ENCODE measurements at places on chromosomes 2 and 18.

DNA sequence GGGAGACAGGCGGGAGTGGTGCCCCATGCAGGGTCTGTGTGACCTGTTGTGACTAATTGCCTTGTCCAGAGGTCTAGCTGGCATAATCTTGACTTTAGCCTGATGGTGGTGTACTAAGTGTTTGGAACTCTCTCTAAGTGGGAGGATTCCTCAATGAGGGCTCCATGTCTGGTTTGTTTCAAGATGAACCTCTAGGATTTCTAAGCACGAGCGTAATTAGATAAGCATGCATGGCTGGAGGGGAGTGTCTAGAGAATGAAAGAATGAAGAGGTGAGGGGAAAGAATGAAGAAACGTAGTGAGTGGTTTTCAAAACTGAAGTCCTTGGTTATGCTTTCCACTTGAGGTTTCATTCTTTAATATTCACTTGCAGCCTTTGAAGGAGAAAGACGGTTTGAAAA lies 833.2 kb upstream of the GYPC start:
- DNase-seq: no peak

DNA sequence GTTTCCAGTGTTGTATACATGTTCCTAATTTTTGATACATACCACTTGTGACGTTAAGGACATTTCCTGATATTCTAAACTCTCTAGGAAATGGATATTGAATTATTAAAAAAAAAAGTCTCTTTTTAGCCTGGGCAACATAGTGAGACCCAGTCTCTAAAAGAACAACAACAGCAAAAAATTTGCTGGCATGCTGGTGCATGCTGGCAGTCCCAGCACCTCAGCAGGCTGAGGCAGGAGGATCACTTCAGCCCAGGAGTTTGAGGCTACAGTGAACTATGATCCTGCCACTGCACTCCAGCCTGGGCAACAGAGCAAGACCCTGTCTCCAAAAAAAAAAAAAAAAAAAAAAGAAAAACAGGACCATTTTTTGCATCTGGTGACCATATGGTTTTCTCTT lies 10.5 kb upstream of the PPP4R3B start:
- DNase-seq: no peak

- DNase-seq: no peak
Measured at GRCh38 chr18:26421503-26421902, 126.8 kb downstream of the KCTD1 start.

- no peak for DNase-seq
Measured at GRCh38 chr2:215355801-215356200, 43.9 kb downstream of the ATIC start.

DNA sequence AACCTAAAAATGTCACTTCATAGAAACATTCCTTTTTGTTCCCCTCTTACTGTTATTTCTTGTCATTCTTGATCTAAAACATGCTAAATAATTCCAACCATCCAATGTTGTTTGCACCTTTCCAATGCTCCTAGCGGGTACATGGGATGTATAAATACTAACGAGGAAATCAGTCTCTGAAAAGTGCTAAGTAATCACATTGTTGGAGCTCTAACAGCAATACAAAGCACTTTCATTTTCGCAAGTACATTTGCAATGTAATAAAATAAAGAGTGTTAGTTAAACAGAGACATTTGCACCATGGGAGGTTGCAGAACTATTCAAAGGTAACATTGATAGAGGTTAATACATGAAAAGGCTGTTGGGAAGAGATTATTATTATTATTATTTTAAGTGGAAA lies 286.2 kb upstream of the ACVR2A start:
- DNase-seq: no peak

DNA sequence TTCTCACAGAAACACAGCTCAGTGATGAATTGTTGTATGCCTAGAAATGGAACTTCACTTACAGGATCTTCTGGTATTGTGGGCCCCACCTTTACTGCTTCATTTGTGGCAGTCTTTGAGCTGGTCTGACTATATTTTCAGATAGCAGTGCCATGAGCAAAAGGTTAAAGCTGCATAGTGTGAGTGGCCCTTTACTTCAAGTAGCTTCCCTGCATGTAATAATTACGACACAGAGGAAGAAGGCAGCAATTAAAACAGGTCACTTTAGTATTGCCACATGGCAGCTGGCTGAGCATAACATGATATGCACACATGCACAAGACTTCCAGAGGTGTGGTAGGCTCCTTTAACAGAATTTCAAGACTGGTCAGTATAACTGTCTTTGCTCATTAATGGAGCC lies 426.3 kb upstream of the ZEB2 start:
- no peak for DNase-seq

- DNase-seq: no peak
Measured at GRCh38 chr18:51385270-51385669, 187.8 kb upstream of the MEX3C start.

DNA sequence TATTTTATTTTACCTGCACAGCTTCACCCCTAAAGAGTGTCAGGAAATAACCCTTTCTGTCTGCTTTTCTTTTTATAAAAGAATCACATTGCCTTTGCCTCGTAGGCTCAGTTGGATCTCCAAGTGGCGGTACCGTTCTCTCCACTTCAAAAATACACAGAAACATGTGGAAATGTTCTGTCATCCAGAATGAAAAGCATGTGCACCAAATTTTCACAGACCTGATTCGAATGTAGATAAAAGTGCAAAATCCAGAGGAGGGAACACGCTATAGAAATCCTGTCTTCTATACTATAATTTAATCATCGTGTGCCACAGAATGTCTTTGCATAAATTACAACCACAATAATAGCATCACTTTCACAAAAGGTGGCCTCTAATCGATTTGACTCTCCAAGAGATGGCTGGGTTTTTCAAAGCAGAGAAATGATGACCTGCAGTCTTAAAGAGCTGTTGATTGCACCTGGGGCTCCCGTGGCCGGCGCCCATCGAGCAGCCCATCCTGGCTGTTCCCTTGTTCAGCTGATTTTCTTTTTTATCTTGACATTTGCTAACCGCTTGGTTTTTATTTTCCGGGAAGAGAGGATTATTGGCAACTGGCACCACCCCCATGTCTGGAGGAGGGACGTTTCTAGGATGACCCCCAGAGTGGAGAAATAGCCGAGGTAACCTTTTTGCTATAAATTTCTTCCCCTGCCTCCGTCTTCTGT lies 290.2 kb downstream of the SOX11 start:
- DNase-seq: no peak

DNA sequence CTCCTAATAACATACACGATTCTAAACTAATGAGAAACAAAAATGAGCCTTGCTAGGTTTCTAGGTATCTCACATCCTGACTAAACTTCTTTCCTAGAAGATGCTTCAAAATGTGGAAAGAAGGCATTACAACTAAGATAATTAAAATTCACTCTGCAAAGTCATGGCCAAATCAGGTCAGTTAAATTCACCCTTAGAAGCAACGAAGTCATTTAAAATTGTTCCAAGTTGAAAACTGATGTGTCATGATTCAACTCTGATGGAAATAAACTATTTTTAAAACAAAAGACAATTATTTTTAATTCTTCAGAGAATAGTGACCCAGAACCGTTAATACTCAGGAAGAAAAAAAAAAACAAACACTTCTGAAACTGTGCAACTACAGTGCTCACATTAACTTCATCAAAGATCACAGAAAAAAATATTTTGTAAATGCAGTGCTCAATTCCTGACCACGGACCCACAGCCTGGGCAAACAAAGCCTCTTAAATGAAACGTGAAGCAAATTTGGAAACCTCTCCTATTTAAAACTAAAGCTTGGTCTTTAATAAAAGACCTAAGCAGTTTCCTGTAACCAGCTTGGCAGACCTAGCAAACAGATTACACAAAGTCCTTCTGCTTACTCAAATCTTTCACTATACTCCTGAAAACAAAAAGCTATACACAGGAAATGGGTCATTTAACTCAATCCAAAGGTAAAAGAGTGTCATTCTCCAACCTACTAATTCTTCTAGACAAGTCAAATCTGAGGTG lies 39.0 kb downstream of the CHN1 start:
- DNase-seq: no peak

DNA sequence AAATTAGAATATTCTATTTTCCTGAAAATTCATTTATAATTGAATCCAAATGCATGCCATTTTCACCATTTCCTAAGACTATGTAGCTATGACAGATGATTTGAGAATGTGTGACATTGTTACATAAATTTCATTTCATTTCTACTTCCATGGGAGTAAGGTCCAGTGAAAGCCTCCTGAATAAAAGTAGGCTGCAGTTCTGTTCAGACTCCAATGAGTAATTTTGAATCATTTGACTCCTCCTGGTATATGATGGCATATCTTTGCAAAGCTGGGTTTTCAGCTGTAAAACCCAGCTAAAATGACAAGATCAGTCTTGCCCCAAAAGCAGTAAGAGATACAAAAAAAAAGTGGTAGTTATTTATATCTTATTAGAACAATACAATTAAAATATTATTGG lies 101.0 kb upstream of the DNAJC10 start:
- DNase-seq: no peak

- DNase-seq: no peak
Measured at GRCh38 chr2:231339316-231339715, 56.2 kb upstream of the B3GNT7 start.

DNA sequence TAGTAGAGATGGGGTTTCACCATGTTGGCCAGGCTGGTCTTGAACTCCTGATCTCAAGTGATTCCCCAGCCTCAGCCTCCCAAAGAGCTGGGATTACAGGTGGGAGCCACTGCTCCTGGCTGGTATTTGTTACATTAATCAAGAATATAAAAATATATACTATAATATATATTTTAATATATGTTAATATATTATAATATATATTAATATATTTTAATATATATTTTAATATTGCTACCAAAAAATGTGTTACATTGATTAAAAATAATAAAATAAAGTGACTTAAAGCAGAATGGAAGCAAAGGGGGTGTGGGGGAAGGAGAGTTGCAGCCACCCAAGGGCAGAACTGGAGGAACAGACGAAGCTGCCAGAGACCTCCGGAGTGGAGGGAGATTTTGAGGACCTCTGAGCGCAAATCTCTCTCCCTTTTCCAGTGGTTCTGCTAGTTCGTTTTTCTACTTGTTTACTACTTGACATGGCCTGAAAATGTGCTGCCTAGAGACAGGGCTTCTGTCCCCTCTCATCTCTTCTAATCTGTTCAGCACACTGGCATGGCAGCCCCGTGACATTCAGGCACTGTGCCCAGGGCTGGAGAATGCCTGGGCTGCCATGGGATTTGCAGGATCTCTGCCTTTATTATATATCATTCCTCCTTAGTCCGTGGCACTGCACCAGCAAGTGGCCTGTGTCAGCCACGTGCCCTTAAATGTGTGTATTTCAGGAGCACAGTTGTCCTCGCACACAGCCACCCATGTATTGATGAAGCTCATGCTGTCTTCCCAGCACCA lies 47.9 kb upstream of the RAB12 start:
- DNase-seq: no peak

GRCh38 chr2:60710707-60711106 lies 45.4 kb upstream of the PAPOLG start:
- no peak for DNase-seq

GRCh38 chr2:218072002-218072401 lies 2.9 kb downstream of the RUFY4 start:
- no peak for DNase-seq

GRCh38 chr18:25349131-25349925 lies 2.6 kb downstream of the ZNF521 start:
- no peak for DNase-seq

GRCh38 chr2:568639-569235 lies 108.5 kb downstream of the TMEM18 start:
- DNase-seq: no peak

GRCh38 chr2:71853858-71854257 lies 293.8 kb downstream of the CYP26B1 start:
- no peak for DNase-seq

GRCh38 chr2:216546641-216547403 lies 48.2 kb downstream of the RPL37A start:
- DNase-seq: no peak

- DNase-seq: no peak
Measured at GRCh38 chr2:15583826-15584225, 7.8 kb upstream of the DDX1 start.

Measured in stimulated activated CD8-positive, alpha-beta memory T cell treated with anti-CD3 and anti-CD28 coated beads, Interleukin-2, amount 100 ng/mL, for 1 hour (primary cell).